ENCODE measurements at places on chromosomes 1 and 21.

DNA sequence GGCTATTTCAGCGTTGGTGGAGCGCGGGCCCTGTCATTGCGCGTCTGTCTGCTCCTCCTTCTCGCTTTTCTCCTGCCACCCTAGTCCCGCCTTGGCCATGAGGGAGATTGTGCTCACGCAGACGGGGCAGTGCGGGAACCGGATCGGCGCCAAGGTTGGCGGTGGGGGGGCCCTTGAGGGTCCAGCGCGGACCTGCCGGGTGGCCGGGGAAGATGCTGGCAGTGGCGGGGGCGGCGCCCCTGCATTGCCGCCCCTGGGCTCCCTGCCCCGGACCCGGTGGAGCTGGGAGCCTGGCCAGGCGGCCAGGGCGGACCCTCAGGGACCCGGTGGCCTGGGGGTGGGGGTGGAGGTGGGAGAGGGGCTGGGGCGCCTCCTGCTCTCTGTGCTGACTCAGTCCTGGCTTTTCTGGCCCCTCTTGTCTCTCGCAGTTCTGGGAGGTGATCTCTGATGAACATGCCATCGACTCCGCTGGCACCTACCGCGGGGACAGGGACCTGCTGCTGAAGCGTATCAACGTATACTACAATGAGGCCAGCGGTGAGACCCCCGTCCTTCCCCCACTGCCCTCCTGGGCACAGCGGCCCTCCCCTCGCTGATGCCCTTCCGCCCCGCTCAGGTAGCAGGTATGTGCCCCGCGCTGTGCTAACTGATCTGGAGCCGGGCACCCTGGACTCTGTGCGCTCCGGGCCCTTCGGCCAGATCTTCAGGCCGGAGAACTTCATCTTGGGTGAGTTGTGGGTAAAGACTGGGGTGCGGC is 58.3 kb upstream of the MAP1LC3C start:
- no peak for DNase-seq

GRCh38 chr1:9629445-9630201 is 21.9 kb upstream of the PIK3CD start:
- peak; percentile 89 for DNase-seq

GRCh38 chr1:116076831-116077230 is 34.4 kb upstream of the MAB21L3 start:
- no peak for DNase-seq

DNA sequence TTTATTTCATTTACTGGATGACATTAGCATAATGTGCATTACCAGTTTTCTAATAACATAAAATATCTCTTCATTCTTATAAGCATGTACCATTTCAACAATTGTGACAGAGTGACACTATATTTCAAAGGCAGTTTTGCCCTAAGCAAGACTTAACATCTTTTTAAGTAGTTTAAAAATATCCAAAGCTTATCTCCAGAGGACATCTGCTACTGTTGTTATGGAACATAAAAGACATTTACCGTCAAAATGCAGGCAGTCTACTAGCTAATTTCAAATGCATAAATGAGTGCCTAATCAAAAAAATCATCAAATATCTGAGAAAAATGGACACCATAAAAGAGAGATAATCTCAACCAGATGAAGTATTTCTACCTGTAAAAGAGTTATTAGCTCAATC is 782.4 kb upstream of the BRINP3 start:
- no peak for DNase-seq

DNA sequence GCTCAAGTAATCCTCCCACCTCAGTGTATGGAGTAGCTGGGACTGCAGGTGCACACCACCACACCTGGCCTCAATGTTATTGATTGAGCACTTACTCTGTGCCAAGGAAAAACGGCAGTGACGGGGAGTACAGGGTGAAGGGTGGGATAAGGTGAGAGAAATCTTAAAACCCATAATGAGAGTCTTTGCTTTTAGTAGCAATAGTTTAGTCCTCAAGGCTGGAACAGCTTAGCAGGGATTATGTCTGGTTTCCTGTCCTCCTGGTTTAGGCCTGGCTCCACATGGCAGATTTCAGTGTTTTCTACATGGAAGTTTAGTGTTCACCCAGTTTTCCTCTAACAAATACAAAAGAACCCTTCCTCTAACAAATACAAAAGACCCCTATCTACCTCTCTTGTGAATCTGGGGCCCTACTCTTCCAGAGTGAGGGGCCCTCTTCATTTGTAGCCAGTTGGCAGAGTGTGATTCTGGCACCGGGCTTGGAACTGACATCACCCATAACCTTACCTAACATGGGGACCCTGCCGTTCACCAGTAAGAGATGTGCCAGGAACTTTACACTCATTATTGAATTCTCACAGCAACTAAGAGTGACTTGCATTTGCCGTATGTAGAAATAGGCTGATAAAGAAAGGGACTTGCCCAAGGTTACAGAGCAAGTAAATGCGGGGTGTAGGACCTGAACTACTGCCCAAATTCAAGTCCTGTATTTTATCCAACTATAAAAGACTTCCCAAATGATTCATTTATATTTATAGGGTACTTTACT is 6.9 kb downstream of the ZNF691 start:
- no peak for DNase-seq

DNA sequence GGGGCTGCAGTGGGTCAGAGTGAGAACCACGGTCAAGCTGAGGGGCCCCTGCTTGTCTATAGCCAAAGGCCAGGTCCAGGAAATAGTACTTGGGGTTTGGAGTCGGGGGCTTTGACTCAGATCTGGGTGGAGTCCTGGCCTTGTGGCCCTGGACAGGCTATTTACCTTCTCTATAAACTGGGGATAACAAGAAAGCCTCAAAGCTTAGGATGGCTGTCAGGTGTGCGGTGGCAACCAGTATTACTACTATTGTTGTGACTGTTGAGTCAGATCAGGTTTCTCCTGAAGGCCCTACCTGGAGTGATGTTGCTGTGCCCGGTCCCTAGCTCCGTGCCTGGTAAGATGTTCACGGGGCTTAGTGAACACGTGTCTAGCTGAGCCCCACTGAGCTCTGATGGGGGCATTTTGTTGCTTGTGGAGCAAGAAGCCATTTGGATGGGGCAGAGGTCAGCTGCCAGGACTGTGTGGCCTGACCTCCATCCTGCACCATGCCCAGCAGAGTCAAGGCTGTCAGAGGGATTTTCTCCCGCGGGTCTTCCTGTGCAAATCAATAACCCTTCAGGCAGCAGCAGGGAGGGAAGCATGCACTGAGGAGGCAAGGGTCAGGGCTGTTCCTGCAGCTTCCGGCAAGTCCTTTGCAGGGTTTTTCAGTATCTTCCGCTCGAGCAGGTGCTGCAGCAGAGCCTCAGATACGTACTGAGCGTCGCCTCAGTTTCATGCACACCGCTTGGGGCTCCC is 170.3 kb downstream of the CAMTA1 start:
- no peak for DNase-seq

GRCh38 chr21:16377120-16377658 is 647.4 kb downstream of the USP25 start:
- DNase-seq, result no peak

GRCh38 chr1:244174922-244175521 is 123.9 kb downstream of the ZBTB18 start:
- no peak for DNase-seq

DNA sequence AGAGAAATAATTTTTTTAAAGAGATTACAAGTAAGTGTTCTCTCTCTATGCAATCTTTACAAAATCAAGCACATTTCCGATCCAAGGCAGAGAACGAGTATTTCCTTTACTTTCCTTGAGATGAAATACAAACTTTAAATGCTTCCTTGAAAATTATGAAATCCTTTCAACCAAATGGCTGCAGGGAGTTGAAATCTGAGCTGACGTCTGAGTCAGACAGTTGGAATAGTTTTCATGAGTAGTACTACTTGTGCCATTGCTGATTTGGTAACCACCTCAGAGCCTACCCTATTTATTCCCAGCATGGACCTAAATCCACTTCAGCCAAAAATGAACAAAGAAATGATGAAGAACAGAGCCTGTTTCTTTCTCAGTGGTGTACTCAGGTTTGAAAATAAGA is 183.6 kb downstream of the GIPC2 start:
- no peak for DNase-seq

- DNase-seq, result no peak
Measured at GRCh38 chr1:37858931-37859506, 373 bp downstream of the MTF1 start.

DNA sequence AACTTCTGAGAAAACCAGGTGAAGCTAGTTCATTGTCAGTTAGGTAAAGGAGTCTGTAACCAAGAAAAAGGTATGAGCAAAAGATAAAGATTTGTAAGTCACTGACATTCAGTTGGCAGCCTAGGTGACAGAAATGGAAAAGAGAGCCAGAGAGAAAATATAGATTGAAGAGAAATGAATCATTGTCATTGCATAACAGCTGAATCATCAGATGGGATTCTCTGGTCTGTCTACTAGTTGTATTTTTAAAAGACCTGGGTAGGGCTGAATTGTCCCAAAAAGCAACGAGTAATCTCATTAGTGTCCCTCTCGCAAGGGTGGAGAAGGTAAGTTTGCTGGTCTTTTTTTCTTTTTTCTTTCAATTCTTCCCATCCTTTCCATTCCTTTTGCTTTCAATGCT is 36.6 kb downstream of the PTGS2 start:
- no peak for DNase-seq

All from CD4-positive, alpha-beta T cell treated with Interleukin-4 for 4 hours (primary cell).